ENCODE measurements at places on chromosomes 7 and 10.

DNA sequence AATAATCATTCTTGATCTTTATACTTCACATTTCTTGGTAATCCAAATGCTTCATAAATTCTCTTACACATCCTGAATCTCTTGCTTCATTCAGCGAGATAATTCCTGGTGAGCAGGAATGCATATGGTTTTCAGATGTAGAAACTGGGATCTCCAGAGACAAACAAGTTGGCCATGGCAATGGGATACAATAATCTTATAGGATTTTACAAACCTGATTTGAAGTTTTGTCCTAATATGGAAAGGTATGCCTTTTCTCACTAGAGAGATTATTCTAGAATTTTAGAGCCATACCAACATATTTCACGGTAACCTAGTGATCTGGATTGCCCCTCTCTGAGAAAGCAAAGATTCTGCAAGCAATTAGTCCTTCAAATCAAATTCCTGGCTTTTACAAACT, 13.1 kb upstream of the TRDMT1 start:
- no peak for DNase-seq

- DNase-seq: no peak
These were observed 57.1 kb upstream of the VSTM2A start for GRCh38 chr7:54485044-54485443.

- DNase-seq: no peak
These were observed 12.6 kb upstream of the SH2B2 start for GRCh38 chr7:102273749-102274712.

DNA sequence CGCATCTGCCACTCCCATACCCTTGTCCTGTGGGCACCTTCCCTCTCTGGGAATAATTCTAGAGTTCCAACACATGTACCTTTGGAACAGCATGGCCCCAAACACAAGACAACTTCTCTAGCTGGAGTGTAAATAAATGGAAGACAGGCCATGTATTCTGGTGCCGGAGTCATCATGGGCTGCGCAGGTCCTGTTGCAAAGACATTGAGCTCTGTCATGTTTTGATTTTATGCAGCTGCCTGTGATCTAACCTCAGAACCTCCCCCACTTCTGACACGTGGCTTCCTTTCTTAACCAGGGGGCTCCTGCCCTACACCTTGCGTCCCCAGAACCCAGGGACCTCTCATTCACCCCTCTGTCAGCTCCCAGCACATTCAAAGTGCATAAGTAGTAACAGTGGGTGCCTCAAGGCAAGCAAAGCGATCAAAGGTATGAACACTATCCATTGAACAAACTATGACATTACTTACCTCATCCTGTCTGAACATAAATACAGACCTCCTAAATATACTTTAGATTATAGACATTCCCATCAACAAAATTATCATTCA, 219.9 kb downstream of the FGFR2 start:
- DNase-seq: no peak

DNA sequence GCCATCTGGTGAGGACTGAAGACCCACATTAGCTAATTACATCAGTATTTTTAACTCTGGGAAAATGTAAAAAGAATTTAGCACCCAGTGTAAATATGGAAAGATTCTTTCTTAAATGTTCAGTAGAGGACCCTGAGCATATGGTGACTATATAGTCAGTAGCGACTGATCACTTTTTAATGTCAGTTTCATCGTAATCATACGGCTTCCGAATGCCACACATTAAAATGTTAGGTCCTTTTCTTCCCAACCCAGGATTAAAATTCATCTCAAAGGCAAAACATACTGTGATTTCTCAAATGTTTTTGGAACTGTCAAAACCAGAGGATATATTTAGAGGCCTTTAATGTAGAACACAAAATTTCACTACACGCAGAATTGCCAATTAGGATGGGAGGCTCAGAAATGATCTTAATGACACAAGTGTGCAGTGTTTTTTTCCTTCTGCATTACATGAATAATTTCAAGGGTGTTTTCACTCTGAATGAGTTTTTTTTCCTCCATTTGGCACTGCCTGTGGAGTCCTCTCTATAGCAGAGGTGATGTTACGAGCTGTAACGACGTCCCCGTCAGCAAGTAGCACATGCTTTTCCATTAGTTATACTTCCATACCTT, 382.7 kb downstream of the PAXIP1 start:
- DNase-seq: no peak

DNA sequence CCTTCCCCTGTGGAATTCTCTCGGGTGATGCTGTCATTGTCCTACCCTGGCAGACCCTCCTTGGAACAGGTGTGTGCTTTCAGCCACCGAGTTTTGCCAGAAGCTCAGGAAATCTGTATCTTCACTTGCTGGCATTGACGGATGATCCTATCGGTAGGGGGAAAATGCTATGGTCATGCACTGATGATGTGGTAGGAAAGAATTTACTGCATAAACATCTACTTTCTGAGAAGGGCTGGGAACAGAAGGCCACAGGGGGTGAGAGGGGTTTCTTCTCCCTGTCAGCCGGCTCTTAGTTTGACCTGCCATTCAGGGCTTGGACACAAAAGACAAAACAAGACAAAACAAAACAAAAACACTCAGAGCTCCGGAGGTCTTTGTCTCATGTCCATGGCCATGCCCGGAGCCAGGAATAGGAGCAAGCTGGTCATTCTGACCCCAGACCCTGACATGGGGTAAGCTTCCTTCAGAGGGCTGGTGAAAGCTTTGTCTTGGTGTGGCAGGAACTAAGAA, 43.6 kb upstream of the CARD11 start:
- DNase-seq: no peak

DNA sequence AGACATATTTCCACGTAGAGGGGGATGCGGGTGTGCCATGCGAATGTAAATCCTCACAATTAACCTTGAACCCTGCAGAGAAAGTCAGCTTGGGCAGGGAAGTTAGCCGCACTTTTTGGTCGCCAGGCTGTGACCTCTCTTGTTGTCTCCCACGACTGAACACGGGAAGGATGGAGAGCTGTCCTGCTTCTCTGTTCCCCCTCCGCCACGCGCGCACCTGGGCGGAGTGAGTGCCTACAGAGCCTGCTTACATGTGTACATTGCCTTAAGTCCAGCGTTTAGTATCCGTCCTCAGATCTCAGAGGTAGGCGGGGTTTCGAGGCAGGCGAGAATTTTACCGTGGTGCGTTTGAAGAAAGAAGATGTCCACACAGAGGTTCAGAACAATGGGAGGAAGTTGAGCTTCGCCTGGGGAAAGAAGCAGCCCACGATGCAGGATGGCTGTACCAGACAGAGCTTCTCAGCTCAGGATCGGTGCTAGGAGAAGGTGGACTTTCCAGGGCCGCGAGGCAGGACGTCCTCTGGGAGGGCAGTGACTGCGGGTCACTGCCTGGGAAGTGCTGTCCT, 482 bp upstream of the ERCC6 start:
- DNase-seq: peak; percentile 15

GRCh38 chr10:133020193-133020817, 67.4 kb upstream of the ADGRA1 start:
- DNase-seq: no peak
